ENCODE measurements at places on chromosomes 12 and 14. TPM values are rescaled to one million over a fixed set of nuclear protein-coding genes. Genes with fewer than 3 reads are reported as not detected.

- no peaks in the 10 kb centered on the region for H3K4me1 ChIP-seq
- H3K27me3 ChIP-seq: no peaks in the 10 kb centered on the region
- H3K4me3 ChIP-seq: no peak overlapping the region
- no peak for DNase-seq
- H3K27ac ChIP-seq: no peak overlapping the region
- no peaks in the 10 kb centered on the region for H3K36me3 ChIP-seq
Observed at GRCh38 chr12:100755186-100755585, 39.4 kb upstream of the ANO4 start.

Gene RNASE7
- 0.97 TPM for total RNA-seq

Gene SLC4A8
- total RNA-seq: 0.19 TPM

- peak overlapping the region; percentile 41 for H3K4me3 ChIP-seq
- peaks cover 25% of the 10 kb centered on the region for H3K4me1 ChIP-seq
- peak overlapping the region; percentile 99 for H3K27ac ChIP-seq
- no peaks in the 10 kb centered on the region for H3K36me3 ChIP-seq
- no peaks in the 10 kb centered on the region for H3K27me3 ChIP-seq
- DNase-seq: no peak
Observed at GRCh38 chr12:48716168-48716492, 377 bp downstream of the CCNT1 start.

Gene TTC9
- total RNA-seq: 50.6 TPM

DNA sequence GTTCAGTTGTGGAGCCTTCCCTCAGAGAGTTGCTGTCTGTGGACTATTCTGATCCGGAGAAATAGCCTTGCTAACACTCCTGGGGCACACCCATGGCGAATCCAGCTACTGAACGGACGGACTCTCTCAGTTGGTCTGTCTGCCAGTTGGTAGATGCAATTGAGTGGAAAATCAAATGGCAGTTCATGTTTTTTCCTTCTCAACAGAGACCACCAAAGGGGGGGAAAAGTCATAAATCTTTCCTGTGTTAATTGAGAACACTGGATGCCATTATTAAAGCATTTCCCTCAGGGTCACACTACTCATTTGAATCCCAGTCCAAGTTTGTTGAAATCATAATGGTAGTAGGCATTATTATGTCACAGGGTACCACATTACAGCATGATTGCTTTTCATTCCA, 354.3 kb upstream of the FAR2 start:
- no peak overlapping the region for H3K4me3 ChIP-seq
- no peaks in the 10 kb centered on the region for H3K4me1 ChIP-seq
- DNase-seq: no peak
- no peaks in the 10 kb centered on the region for H3K27me3 ChIP-seq
- H3K27ac ChIP-seq: no peak overlapping the region
- no peaks in the 10 kb centered on the region for H3K36me3 ChIP-seq

DNA sequence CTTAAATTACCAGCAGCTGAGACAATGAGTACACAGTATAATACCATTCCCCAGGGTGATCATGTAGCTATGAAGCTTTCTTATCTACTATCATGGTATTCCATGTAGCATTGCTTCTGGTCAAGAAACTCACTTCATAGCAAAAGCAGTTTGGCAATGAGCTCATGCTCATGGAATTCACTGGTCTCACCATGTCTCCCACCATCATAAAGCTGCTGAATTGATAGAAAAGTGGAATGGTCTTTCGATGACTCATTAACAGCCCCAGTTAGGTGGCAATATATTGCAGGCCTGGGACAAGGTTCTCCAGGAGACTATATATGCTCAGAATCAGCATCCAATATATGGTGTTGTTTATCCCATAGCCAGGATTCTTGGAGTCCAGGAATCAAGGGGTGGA, 553.7 kb downstream of the FOXG1 start:
- H3K4me1 ChIP-seq: no peaks in the 10 kb centered on the region
- DNase-seq: no peak
- H3K27me3 ChIP-seq: no peaks in the 10 kb centered on the region
- no peak overlapping the region for H3K4me3 ChIP-seq

GRCh38 chr12:110343736-110344555, 59.6 kb downstream of the ANAPC7 start:
- no peak overlapping the region for H3K4me3 ChIP-seq
- no peak for DNase-seq
- H3K4me1 ChIP-seq: peaks cover 52% of the 10 kb centered on the region
- peaks cover 78% of the 10 kb centered on the region for H3K36me3 ChIP-seq
- H3K27me3 ChIP-seq: no peaks in the 10 kb centered on the region

- H3K4me1 ChIP-seq: no peaks in the 10 kb centered on the region
- no peak for DNase-seq
- no peak overlapping the region for H3K27ac ChIP-seq
- H3K36me3 ChIP-seq: no peaks in the 10 kb centered on the region
Observed at GRCh38 chr14:101103321-101103901, 199.9 kb upstream of the RTL1 start.

- no peaks in the 10 kb centered on the region for H3K36me3 ChIP-seq
- no peak overlapping the region for H3K27ac ChIP-seq
- H3K4me1 ChIP-seq: peaks cover 12% of the 10 kb centered on the region
- H3K27me3 ChIP-seq: no peaks in the 10 kb centered on the region
Observed at GRCh38 chr14:76348898-76349297, 27.0 kb upstream of the ESRRB start.

- no peak overlapping the region for H3K4me3 ChIP-seq
- H3K27me3 ChIP-seq: no peaks in the 10 kb centered on the region
- H3K27ac ChIP-seq: no peak overlapping the region
- no peaks in the 10 kb centered on the region for H3K36me3 ChIP-seq
- no peaks in the 10 kb centered on the region for H3K4me1 ChIP-seq
Observed at GRCh38 chr12:41537522-41537921, 349.4 kb downstream of the PDZRN4 start.

Gene OAS2
- total RNA-seq: 35.6 TPM

GRCh38 chr14:103408491-103409155, 23.4 kb downstream of the MARK3 start:
- DNase-seq: no peak
- H3K36me3 ChIP-seq: no peaks in the 10 kb centered on the region
- H3K4me3 ChIP-seq: no peak overlapping the region
- H3K27me3 ChIP-seq: no peaks in the 10 kb centered on the region
- no peak overlapping the region for H3K27ac ChIP-seq
